Mesothelial cell of epicardium (in vitro differentiated cells): ENCODE measurements at places on chromosomes 4 and X. TPM values are rescaled to one million over a fixed set of nuclear protein-coding genes. Genes with fewer than 3 reads are reported as not detected.

The PNMA5 gene
- total RNA-seq: not detected in 3 replicates

The CTAG1A gene
- not detected in 3 replicates for total RNA-seq

The GAB3 gene
- 0.29 to 0.67 TPM (median 0.38 TPM) in 3 replicates for total RNA-seq

The KDM6A gene
- 64.2 to 69.7 TPM (median 67.5 TPM) in 3 replicates for total RNA-seq

The PITX2 gene
- 88.7 to 99.3 TPM (median 95.5 TPM) in 3 replicates for total RNA-seq

The MAGEA8 gene
- total RNA-seq: not detected in 3 replicates

The FGF2 gene
- total RNA-seq: 11.3 to 13.0 TPM (median 11.9 TPM) in 3 replicates

The GAGE12E gene
- total RNA-seq: not detected in 3 replicates

The HSFX1 gene
- 1.9 to 2.1 TPM (median 2.0 TPM) in 3 replicates for total RNA-seq

The F8A2 gene
- total RNA-seq: not detected in 3 replicates

The USP17L25 gene
- total RNA-seq: not detected in 3 replicates

The XAGE1A gene
- total RNA-seq: not detected in 3 replicates

The SMR3B gene
- total RNA-seq: not detected in 3 replicates

The PHOX2B gene
- not detected in 3 replicates for total RNA-seq

The SUPT20HL2 gene
- total RNA-seq: not detected in 3 replicates

The CLDN34 gene
- 0.71 to 1.1 TPM (median 0.84 TPM) in 3 replicates for total RNA-seq

The SERTM2 gene
- 3.6 to 3.8 TPM (median 3.7 TPM) in 3 replicates for total RNA-seq

The FAT4 gene
- total RNA-seq: 58.5 to 61.1 TPM (median 60.2 TPM) in 3 replicates

The WAS gene
- total RNA-seq: 1.4 to 2.2 TPM (median 1.5 TPM) in 3 replicates

The TRMT10A gene
- total RNA-seq: 4.5 to 5.5 TPM (median 5.1 TPM) in 3 replicates

The EMCN gene
- 2.0 to 4.3 TPM (median 3.0 TPM) in 3 replicates for total RNA-seq

The PROM1 gene
- 11.6 to 13.7 TPM (median 12.4 TPM) in 3 replicates for total RNA-seq

The CT45A3 gene
- total RNA-seq: not detected in 3 replicates

The RHOXF1 gene
- total RNA-seq: 0.47 to 0.89 TPM (median 0.52 TPM) in 3 replicates

The CFAP99 gene
- total RNA-seq: 0.11 TPM in 1 of 3 replicates, not detected in the others

The VSIG4 gene
- not detected in 3 replicates for total RNA-seq

The RGN gene
- total RNA-seq: 0.61 to 1.2 TPM (median 1.2 TPM) in 3 replicates

The STPG2 gene
- total RNA-seq: 0.85 to 0.97 TPM (median 0.88 TPM) in 3 replicates

The SLC10A6 gene
- total RNA-seq: not detected in 3 replicates

The SSX4 gene
- not detected in 3 replicates for total RNA-seq

The HEPH gene
- 125 to 129 TPM (median 126 TPM) in 3 replicates for total RNA-seq

The MTMR8 gene
- total RNA-seq: 2.8 to 3.7 TPM (median 3.0 TPM) in 3 replicates

The CDKL5 gene
- total RNA-seq: 14.3 to 16.3 TPM (median 16.3 TPM) in 3 replicates

The COL4A5 gene
- 389 to 413 TPM (median 413 TPM) in 3 replicates for total RNA-seq

The ERVMER34-1 gene
- 3.6 to 3.7 TPM (median 3.6 TPM) in 3 replicates for total RNA-seq

The HSFX4 gene
- total RNA-seq: not detected in 3 replicates

The ARX gene
- not detected in 3 replicates for total RNA-seq

The ABCG2 gene
- 0.82 to 0.92 TPM (median 0.86 TPM) in 3 replicates for total RNA-seq

The RTL3 gene
- total RNA-seq: not detected in 3 replicates

The CRMP1 gene
- 14.6 to 16.5 TPM (median 15.7 TPM) in 3 replicates for total RNA-seq

The CAPN6 gene
- total RNA-seq: 84.3 to 90.8 TPM (median 88.2 TPM) in 3 replicates

The MAGEB6 gene
- not detected in 3 replicates for total RNA-seq

The FGF5 gene
- 0.07 to 0.09 TPM (median 0.07 TPM) in 3 replicates for total RNA-seq

The USO1 gene
- total RNA-seq: 52.8 to 53.3 TPM (median 53.1 TPM) in 3 replicates

The CT47B1 gene
- total RNA-seq: not detected in 3 replicates

The ZFP42 gene
- total RNA-seq: 16.6 to 18.9 TPM (median 17.5 TPM) in 3 replicates

The NUDT10 gene
- 5.7 to 5.9 TPM (median 5.8 TPM) in 3 replicates for total RNA-seq

The CDX4 gene
- not detected in 3 replicates for total RNA-seq

The ETNPPL gene
- total RNA-seq: not detected in 3 replicates

The GPR50 gene
- total RNA-seq: 0.25 to 0.65 TPM (median 0.64 TPM) in 3 replicates

The NOX1 gene
- total RNA-seq: not detected in 3 replicates

The DCAF8L1 gene
- not detected in 3 replicates for total RNA-seq
